Spinal cord (tissue), 10 donors: ENCODE measurements at places on chromosomes 3 and 15. TPM values are rescaled to one million over a fixed set of nuclear protein-coding genes. Genes with fewer than 3 reads are reported as not detected.

- DNase-seq = no peak
These were observed 15.3 kb downstream of the ZXDC start for GRCh38 chr3:126460381-126460780.

The EPHB3 gene
- 11.7 TPM for total RNA-seq

The WDR93 gene
- 0.69 TPM for total RNA-seq

GRCh38 chr15:52523647-52524046, 5.0 kb downstream of the MYO5A start:
- no peak for DNase-seq
